Neuronal stem cell (in vitro differentiated cells): ENCODE measurements at places on chromosomes 11 and 22.
A peak's percentile ranks its signal among the peaks of the same experiment; 100 is the strongest.

GRCh38 chr22:32850591-32851517 is 49.3 kb downstream of the TIMP3 start:
- DNase-seq = no peak

DNA sequence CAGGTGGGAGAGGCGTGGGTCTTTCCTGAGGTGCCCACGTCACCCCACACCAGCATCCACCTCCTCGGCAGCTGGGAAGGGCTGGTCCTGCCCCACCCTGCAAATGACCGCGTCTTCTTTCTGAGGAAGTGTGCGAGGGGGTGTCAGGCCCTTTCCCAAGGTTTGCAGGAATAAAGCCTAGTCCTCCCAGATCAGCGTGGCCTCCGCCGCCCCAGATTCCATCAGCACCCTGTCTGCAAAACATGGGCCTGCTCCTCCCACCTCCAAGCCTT is 14.4 kb upstream of the SLC39A13 start:
- DNase-seq = no peak

GRCh38 chr11:45922425-45923082 is at the start of gene LARGE2:
LARGE2 (plus strand) TSS chr11:45922656; CDS start chr11:45922883, 227 bp downstream.
- peak; percentile 59 for DNase-seq

DNA sequence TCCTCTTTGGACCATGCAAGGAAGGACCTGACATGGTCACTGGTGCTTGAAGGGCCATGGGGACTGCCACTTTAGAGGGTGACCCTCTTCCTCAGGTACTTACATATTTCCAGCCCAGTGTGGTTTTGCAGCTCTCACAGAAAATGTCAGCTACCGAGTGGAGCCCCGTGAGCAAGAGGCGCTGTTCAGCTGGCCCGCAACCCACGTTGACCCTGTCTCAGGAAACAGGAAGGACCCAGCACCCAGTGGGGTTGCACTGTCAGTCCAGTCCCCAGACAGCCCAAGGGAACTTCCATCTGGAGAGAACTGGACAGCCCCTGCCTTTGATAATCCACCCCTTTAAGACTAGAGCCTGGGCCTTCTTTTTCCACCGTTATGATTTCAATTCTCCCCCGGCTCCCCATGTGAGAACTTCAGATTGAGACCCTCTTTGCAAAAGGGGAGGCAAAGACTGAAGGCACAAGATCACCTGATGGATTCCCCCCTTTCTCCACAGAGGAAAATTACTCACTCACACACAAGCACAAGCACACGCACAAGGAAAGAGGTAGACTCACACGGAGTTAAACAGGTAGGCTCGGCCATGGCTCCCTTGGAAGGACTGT is 3.4 kb downstream of the YPEL4 start:
- no peak for DNase-seq

DNA sequence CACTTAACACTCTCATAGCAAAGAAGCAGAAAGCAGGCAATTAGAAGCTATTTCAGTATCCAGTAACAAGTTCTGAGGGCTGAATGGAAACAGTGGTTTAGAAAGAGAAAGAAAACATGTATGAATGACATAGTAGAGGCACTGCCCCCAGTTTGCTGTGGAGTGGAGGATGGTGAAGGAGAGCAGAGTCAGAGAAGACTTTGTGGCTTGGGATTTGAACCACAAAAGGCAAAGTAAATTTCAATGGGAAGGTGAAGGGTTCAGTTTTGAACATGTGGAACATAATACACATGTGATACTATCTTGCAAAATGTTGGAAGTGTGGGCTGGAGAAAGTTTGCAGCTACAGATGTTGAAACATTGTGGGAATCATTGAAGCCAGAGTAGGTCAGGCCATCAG is 81.4 kb downstream of the SNX19 start:
- DNase-seq = no peak

DNA sequence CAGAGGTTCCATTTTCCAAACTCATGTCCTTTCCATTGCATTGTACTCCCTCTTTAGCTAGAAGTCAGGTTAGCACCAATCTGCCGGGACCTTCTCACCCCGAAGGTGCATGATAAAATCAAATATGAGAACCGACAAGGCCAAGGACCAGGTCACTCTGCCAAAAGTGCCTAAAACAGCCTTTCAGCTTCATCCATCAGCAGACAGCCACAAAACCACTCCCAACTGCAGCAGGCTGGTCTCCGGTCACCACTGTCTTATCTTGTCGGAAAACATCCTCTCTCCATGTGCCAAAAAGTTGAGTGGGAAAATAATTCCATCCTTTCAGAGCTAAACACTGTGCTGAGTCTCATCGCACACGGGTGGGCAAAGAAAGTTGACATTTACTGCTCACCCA is 1.4 kb downstream of the PI4KA start:
- DNase-seq = no peak

GRCh38 chr22:42926104-42926503 is 69.0 kb upstream of the ARFGAP3 start:
- DNase-seq = no peak

DNA sequence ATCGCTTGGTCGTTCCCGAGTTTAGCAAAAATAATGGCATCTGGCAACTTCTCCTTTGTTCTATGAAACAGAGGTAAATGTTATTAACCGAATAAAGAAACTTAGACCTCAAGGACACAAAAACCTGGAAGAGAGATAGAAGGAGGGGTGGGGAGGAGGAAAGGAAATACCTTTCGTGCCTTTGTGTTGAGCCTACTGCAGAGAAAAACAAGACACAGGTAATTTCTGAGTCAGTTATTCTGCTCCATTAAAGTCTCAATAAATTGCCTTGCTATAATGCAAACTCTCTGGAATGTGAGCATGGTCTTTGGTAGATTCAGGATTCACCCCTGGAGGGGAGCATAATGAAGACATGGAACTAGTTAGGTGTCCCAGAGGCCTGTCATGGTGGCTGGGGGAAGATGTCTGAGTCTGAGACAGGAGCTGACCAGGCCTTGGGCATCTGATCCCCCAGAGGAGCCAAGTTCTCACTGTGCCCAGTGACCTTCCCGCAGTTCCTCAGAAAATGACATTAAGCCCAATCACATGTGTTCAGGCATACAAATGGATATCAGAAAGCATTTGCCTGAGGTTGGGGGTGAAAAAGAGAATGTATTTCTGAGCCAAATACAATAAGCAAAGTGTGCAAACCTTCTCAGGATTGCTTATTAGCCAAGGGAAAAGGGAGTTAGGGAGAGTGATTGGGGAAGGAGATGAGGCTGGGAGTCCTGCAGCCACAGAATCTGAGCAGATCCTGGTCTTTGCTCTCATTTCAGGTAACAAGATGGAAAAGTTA is 72.6 kb upstream of the CADM1 start:
- no peak for DNase-seq

DNA sequence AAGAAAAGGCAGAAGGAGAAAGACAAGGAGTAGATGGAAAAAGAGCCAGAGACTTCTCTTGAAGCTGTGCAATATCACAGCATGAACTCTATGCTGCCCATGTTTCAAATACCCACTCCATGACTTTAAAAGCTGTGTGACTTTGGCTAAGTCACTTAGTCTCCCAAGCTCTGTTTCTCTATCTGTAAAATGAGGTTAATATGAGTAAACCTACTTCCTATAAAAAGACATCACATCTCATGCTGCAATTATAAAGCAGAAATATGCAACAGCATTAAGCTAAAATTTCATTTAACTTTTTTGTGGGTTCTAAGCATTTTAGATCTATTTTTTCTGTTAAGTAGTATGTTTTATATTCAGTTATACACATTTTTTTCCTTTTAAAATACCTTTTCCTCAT is 11.6 kb downstream of the DGCR2 start:
- no peak for DNase-seq

DNA sequence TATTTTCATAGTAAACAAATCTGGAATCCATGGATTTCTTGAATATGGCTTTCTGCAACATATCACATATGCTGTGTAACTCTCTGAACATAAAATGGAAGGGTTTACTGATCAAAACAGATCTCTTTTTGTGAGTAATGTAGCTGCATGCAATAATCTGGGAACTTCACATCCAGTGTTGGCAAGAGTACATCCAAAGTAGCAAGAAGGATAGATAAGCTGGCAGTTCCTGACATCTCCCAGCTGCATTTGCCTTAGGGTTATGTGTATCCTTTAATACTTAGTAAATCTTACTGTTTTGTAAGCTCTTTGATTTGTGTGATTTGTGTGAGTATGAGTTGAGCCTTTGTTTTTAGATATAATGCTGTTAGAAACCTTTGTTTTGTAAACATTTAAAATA is 280.4 kb upstream of the CNTN5 start:
- no peak for DNase-seq

GRCh38 chr22:19983741-19984140 is 32.9 kb downstream of the ARVCF start:
- DNase-seq = no peak
